ACHN (cell line): ENCODE measurements at places on chromosomes 3 and 15.

DNA sequence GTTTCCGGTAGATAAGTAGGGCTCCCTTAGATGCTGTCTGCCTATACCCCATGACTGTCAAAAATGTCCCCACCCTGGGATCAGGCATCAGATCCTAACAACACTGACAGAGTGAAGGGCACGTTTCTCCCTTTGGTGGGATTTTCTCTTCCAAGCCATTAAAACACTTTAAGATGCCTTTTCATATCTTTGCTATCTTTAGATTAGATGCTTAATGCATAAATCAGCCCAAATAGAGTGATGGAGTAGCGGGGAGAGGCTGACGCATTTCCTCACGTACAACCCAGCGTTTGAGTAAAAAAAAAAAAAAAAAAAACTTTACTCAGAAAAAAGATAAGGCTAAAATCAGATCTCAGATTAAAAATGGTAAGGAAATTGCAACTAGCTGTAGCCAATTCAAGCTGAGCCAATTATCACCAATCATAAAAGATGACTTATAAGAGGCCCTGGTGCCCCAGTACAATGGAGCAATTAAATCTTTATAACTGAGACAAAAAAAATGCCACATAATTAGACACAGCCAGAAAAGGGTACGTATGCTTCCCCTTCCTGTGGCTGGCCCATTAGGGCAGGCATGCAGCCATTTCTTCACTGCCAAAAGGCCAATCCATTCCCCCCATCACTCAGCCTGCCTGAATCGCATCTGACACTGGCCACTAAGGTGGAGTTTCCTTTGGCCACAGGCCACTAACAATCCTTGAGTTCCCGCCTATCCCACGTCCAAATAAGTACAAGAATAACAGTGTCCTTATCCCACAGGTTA, 45.0 kb downstream of the RFTN1 start:
- DNase-seq = no peak

DNA sequence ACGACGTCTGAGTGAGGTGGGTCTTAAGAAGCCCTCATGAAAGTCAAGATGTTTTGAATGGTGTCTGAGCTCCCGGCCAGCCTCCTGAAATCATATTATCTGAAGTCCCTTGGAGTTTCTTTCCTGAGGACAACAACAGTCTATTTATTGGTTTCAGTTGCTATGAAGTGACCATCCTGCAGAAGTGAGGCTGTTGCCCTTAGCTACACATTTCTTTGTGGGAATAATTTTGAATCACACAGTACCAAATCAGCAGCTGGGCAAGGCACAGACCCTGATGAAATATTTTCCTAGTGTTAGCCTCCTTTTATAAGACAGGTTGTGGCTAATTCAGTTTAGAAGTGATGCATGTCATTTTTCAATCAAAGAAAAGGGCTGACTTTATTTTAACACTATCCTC, 220.7 kb upstream of the AZI2 start:
- no peak for DNase-seq

GRCh38 chr15:98452238-98452637, 196.1 kb upstream of the IGF1R start:
- no peak for DNase-seq

DNA sequence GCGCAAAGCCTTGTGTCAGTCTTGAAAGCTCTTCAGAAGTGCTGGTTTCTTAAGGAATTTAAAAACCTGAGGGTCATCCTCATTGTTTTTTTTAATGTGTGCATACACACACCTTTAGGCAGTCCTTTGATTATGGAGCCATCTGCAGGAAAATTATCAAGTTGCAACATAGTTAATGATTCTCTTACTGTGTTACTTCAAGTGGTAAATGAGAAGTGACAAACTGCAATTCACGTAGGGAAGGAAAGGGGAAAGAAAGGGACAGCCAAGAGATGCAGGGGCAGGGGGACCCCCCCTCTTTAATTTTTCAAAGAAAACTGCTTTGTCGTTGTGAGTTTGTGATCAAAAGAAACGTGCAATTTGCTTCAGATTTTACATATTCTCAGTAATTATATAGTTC, 162.4 kb upstream of the CGNL1 start:
- DNase-seq = peak; percentile 71

GRCh38 chr3:100045696-100046095, 68.6 kb downstream of the FILIP1L start:
- no peak for DNase-seq

GRCh38 chr3:133040696-133041523, 2.7 kb downstream of the TMEM108 start:
- peak; percentile 69 for DNase-seq
